Breast epithelium (tissue), 4 donors: ENCODE measurements at places on chromosomes 2 and 18. TPM values are rescaled to one million over a fixed set of nuclear protein-coding genes. Genes with fewer than 3 reads are reported as not detected.
A peak's percentile ranks its signal among the peaks of the same experiment; 100 is the strongest.

DNA sequence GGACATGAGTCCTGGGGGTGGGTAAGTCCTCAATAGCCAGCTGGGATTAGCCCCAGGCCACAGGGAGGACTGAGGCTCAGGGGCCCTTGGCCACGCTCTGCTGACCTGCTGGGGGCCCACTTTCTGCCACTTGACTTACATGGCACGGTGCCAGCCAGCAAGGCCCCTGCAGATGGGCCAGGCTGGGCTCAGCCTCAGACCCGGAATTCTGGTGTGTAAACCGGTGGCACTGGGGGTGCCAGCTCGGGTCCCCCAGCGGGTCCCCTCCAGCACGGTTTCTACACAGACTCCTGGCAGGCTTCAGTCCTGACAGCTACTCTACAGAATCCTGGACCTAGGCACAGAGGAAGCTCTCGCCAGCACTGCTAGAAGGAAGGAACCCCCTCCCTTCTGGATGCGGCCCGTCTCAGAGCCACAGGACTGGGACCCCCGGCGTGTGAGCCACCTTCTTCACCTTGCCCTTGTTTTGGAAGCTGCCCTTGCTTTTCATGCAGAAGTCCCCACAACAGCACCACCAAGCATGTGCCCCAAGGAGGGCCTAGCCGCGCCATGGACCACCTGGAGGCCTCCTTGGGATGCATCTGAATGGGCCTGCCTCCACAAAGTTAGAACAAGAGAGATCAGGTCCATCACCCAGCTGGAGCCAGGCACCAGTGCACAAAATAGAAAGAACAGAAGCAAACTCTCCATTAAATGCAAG, 8.0 kb downstream of the HDAC4 start:
- no peaks in the 10 kb centered on the region for H3K27me3 ChIP-seq
- no peak for DNase-seq
- H3K4me3 ChIP-seq = no peak overlapping the region

DNA sequence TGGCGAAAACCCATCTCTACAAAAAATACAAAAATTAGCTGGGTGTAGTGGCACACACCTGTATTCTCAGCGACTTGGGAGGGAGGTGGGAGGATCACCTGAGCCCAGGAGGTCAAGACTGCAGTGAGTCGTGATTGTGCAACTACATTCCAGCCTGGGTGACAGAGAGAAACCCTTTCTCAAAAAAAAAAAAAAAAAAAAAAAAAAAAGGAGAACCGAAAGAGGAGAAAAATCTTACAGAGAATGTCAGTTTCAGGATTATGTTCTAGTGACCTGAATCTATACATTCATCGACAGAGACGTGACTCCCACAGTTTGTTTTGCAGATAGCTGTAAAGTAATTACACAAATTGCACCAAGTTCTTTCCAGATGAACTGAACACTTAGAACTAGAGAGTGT, 187.8 kb downstream of the FTCDNL1 start:
- no peaks in the 10 kb centered on the region for H3K27me3 ChIP-seq
- no peaks in the 10 kb centered on the region for H3K36me3 ChIP-seq
- no peak for DNase-seq

DNA sequence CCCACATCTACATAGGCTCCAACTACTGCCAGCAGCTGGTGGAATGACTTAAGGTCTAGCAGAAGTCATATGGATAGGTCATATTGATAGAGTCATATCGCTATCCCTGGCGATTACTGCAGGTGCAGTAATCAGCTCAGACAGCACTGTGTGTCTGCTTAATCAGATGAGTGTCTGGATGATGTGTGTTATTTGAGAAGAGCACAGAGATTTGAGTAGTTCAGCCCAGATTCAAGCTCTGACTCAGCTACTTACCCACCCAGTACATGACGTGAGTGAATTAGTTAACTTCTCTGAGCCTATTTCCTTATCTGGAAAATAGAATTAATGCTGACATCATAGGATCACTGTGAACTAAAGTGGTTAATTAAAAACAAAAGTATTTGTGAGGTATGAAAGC, 78.9 kb downstream of the EHD3 start:
- no peak overlapping the region for H3K4me3 ChIP-seq
- H3K36me3 ChIP-seq = no peaks in the 10 kb centered on the region
- DNase-seq = no peak

DNA sequence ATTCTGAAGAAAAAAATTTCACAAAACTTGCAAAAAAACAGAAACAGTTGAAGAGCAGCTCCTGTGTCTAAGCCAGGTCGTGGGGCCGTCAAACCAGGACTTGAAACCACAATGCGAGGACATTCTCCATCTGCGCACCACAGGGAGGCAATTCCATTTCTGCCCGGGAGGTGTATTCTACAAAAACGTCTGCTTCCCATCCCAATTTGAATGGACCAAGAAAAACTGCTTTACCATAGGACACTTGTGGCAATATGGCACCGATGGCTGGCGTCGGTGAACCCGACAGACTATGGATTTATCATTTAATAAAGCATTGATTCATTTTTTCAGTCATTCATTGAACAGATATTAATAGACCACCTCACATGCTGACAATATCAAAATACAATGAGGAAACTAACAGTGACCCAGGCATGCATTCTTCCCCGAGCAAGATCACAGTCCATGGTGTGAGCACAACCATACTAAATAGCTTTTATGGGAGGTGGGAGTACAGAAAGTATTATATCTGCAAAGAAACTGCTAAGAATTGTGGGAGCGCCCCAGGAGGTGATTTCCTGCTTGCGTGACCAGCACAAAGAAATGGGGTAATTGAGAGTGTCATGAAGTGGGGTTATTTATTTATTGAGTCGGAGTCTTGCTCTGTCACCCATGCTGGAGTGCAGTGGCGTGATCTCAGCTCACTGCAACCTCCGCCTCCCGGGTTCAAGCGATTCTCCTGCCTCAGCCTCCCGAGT, 10.5 kb upstream of the ZAP70 start:
- no peaks in the 10 kb centered on the region for H3K36me3 ChIP-seq
- no peak for DNase-seq
- no peaks in the 10 kb centered on the region for H3K27me3 ChIP-seq
- no peaks in the 10 kb centered on the region for H3K4me1 ChIP-seq
- no peak overlapping the region for H3K4me3 ChIP-seq
- H3K27ac ChIP-seq = no peak overlapping the region

DNA sequence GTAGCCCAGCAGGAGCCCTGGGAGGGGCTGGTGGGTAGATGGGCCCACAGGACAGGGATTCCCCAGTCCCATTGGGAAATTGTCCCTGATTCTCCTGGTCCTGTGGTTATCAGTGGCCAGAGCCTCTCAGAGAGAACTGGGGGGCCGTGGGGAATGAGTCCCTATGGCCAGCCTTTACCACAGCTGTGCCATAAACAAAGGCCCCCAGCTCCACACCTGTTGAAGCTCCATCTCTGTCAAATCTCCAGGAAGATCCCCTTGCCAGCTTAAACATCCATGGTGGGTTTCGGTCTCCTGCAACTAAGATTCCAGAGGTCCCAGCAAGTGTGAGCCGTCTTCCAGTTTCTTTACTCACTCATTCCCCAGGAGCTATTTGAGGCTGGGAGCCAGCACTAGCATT, 897.1 kb downstream of the LRRTM4 start:
- H3K36me3 ChIP-seq = no peaks in the 10 kb centered on the region
- H3K4me3 ChIP-seq = no peak overlapping the region
- H3K4me1 ChIP-seq = no peaks in the 10 kb centered on the region

- no peaks in the 10 kb centered on the region for H3K4me1 ChIP-seq
- no peak for DNase-seq
- no peak overlapping the region for H3K4me3 ChIP-seq
- H3K36me3 ChIP-seq = no peaks in the 10 kb centered on the region
Measured at GRCh38 chr18:1994471-1994870, 576.8 kb downstream of the METTL4 start.

DNA sequence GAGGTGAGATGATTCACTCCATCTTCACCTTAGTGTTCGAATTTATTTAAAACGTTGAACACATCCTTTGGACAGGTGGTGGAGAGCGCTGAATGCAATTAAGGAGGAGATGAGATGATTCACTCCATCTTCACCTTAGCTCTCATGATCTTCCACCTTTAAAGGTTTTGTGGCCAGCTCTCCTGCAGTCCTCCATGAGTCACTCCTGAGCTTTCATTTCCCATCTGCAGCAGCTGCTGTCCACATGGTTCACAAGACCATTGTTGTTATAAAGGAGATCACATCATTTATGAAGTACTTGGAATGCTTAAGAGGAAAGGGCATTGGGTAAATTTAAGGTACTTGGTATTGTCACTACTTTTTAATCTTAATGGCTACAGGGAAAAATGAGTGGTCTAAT, 298.5 kb downstream of the PAX3 start:
- no peaks in the 10 kb centered on the region for H3K36me3 ChIP-seq
- no peak overlapping the region for H3K4me3 ChIP-seq
- H3K27ac ChIP-seq = no peak overlapping the region
- peaks cover 6% of the 10 kb centered on the region for H3K27me3 ChIP-seq

- DNase-seq = no peak
- no peaks in the 10 kb centered on the region for H3K4me1 ChIP-seq
- no peaks in the 10 kb centered on the region for H3K36me3 ChIP-seq
- no peaks in the 10 kb centered on the region for H3K27me3 ChIP-seq
- no peak overlapping the region for H3K4me3 ChIP-seq
- H3K27ac ChIP-seq = no peak overlapping the region
Measured at GRCh38 chr2:239035361-239035814, 187.5 kb downstream of the TWIST2 start.

GRCh38 chr2:217905395-217905794, 97.4 kb downstream of the TNS1 start:
- H3K4me3 ChIP-seq = no peak overlapping the region
- no peaks in the 10 kb centered on the region for H3K27me3 ChIP-seq
- DNase-seq = peak; percentile 66
- H3K27ac ChIP-seq = peak overlapping the region; percentile 92

DNA sequence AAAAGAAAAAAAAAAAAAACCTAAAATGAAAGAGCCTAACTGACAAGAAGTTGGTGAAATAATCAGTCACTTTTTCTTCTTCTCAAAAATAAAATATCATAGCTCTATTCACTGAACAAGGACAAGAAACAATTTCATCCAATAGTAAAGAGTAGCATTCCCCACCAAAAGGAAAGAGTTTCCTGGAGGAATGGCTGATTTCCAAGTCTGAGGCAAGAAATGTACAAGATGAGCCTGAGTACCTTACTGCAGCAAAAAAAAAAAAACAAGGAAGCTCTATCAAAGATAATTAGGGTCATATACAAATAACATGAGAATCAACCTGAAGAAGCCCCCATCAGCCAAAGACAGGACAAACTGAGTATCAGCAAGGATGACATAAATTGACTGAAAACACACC, 11.5 kb downstream of the ROCK1 start:
- no peak for DNase-seq
- no peak overlapping the region for H3K4me3 ChIP-seq
- H3K36me3 ChIP-seq = no peaks in the 10 kb centered on the region
- H3K4me1 ChIP-seq = no peaks in the 10 kb centered on the region
- no peaks in the 10 kb centered on the region for H3K27me3 ChIP-seq

The KLHL14 gene
- 0.33 TPM for total RNA-seq

The C2orf15 gene
- total RNA-seq = 1.6 TPM

The OTX1 gene
- not detected for total RNA-seq

The CCDC148 gene
- 9.8 TPM for total RNA-seq

The FOXD4L1 gene
- total RNA-seq = not detected

The RBM43 gene
- total RNA-seq = 5.0 TPM
